ENCODE measurements at places on chromosomes 16 and 17. TPM values are rescaled to one million over a fixed set of nuclear protein-coding genes. Genes with fewer than 3 reads are reported as not detected.
A peak's percentile ranks its signal among the peaks of the same experiment; 100 is the strongest.

The C16orf96 gene
- 0.27 TPM for total RNA-seq

The AIPL1 gene
- total RNA-seq: not detected

DNA sequence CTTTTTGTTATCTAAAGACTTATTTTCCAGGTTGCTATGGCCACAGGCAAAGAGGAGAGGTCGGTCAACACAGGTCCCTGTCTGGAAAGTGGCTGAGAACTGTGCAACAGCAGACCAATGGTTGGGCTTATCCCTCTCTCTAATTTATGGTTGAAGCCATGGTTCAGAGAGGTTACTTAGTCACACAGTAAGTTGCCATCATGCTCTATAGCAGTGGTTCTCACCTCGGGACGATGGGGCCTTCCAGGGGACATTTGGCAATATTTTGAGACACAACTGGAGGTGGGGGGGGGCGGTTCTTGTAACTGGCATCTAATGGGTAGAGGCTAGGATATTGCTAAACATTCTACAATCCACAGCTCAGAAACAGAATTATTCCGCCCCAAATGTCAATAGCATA lies 842 bp upstream of the LDAF1 start:
- no peak for DNase-seq

GRCh38 chr16:87358250-87358649 lies 25.3 kb downstream of the FBXO31 start:
- DNase-seq: no peak

GRCh38 chr17:40177275-40177874 lies at the start of gene RAPGEFL1:
Gene RAPGEFL1 (plus strand): TSS chr17:40177470. CDS start chr17:40177862, 392 bp downstream.
- DNase-seq: peak; percentile 77

All from prostate gland (tissue), 2 donors.